Hippocampal formation (tissue), 2 donors: ENCODE measurements at places on chromosomes 5 and 9.

DNA sequence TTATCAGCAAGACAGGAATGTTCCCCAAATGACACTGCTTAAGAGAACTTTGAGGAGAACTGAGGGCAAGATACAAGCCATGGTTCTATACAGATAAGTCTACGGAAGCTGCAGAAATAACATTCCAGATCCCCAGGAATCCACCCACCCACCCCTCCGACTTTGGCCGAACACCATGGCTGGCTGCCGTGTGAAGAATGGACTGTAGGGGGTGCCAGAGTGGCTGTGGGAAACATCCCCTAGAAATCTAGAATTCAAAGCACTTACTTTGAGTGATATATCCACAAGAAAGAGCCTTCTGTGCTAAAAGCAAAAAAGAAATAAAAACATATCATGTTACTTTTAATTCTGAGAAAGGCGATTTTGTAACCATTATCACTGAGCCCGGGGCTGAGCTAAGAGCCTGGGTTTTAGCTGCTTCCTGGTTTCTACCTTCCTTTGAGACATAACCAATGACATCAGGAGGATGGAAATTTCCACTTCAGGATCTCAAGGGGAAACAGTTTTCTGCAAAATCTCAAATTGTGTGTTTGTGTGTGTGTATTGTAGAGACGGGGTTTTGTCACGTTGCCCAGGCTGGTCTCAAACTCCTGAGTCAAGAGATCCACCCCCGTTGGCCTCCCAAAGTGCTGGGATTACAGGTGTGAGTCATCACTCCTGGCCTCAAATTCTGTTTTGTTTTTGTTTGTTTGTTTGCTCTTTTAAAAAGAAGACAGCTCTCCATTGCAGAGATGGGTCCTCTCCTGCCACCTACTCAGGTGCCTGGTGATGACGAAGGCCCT lies 36.4 kb downstream of the GGTA1 start:
- no peak for DNase-seq

GRCh38 chr5:147170603-147171002 lies 64.2 kb upstream of the STK32A start:
- DNase-seq: no peak

- DNase-seq: no peak
Measured at GRCh38 chr5:79754865-79755555, 65.4 kb downstream of the CMYA5 start.

- no peak for DNase-seq
Measured at GRCh38 chr5:67265951-67266350, 69.4 kb upstream of the CD180 start.

DNA sequence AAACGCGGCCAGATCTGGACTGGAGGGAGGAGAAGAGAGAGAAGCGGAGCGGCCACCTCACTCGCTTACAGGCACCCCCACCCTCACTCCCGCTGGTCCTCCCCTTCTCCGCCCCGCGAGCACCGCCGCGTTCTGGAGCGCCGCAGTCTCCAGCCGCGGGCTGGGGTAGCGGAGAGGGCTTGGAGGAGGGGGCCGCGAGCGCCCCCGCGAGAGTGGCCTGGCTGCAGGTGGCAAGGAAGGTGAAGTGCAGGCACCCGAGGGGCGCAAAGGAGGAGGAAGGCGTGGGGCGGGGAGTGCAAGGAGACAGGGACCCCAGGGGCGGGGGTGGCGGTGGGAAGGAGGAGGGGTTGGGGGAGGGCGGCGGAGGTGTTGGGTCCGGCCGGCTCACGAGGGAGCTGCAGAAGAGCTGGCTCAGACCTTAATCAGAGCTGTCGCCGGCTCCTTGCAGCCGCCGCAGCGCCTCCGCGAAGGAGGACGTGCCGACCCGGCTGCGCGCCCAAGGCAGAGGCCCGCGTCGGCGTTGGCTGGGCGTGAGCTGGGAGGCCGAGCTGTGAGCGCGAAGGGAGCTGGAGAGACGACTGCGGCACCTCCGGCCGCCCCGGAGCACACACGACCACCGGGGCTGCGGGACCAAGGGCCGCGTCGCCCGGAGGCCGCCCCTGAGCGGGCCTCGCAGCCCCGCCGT lies at the start of gene DMRT3:
DMRT3 (plus strand) TSS at position 398 of the 685 bp plus-strand sequence. CDS start 347 bp downstream, outside the sequence.
- DNase-seq: no peak

DNA sequence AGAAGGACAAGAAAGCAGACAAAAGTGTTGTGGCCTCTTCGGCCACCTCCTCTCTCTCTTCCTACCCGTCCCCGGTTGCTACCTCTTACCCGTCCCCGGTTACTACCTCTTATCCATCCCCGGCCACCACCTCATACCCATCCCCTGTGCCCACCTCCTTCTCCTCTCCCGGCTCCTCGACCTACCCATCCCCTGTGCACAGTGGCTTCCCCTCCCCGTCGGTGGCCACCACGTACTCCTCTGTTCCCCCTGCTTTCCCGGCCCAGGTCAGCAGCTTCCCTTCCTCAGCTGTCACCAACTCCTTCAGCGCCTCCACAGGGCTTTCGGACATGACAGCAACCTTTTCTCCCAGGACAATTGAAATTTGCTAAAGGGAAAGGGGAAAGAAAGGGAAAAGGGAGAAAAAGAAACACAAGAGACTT lies 2.4 kb downstream of the EGR1 start:
- DNase-seq: no peak

- DNase-seq: no peak
Measured at GRCh38 chr9:78438211-78438610, 141.3 kb downstream of the PSAT1 start.

DNA sequence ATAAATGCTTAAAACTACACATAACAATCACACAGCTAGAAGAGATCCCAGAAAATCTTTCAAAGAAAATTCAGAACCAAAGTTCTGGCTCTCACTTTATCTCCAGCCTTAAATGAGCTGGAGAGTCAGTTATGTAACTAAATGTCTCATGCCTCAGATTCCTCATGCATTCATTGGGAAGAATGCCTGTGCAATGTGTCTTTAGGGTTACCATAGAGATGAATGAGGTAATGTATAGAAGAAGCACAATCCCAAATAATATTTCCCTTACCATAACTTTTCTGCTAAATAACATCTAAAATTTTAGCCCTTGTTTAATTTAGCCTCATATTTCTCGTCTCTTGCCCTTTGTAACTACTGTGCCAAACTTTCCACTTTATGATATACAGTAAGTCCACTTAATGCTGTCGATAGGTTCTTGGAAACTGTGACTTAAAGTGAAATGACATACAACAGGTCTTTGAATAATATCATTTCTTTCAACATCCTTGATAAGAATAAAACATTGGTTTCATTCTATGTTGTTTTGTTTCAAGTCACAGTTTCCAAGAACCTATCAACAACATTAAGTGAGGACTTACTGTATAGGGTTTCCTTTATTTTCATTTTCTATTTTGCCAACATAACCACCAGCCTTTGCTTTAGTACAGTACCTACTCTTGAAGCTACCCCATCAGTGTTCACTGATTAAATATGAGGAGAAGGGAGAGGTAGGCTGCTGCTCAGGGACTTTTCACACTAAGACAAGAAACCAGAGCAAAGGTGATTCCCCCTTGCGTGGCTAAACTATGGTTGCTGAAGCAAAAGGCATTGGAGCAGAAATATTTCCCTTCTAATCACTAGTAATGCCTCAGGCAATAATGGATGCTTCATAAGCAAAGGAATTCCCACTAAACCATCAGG lies 295.7 kb upstream of the PTGER4 start:
- no peak for DNase-seq

DNA sequence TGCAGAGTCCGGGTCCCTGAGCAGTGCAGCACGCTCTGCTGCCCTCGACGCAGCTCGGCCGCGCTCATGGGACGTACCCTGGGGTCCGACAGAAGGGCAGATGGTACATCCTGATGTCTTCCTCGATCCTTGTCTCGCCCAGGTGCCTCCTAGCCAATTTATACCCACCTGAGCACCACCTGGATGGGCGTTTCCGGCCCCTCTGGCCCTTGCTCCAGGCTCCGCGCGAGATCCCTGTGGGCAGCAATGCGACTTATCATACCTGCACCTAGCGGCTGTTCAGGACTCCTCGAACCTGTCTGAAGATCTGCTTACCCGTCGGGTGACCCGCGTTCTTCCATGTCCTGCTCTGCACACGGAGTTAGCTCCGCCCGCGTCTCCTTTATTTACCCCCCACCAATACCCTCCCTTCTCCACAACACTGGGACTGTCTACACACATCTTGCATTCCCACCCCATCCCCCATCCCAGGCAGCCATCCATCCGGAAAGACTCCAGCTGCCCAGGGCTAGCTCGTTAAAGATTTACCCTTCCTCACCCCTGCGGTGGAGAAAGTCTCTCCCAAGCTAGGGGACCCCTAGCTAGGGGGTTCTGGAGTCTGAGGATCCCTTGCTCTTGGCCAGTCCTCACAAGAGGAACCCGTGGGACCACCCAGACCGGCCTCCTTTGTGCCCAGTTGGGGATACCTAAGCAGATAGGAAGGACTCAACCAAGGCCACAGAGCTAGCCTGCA lies at the start of gene KIF12:
KIF12 (minus strand) TSS at position 357 of the 733 bp plus-strand sequence; CDS start at position 341, 16 bp downstream.
- DNase-seq: no peak

GRCh38 chr5:132270706-132271105 lies 13.2 kb downstream of the PDLIM4 start:
- no peak for DNase-seq
